ENCODE measurements at places on chromosomes 6 and 20. TPM values are rescaled to one million over a fixed set of nuclear protein-coding genes. Genes with fewer than 3 reads are reported as not detected.

The TASP1 gene
- total RNA-seq, result 15.1 TPM

The FGD2 gene
- 37.1 TPM for total RNA-seq

The WFDC12 gene
- total RNA-seq, result not detected

The CST3 gene
- total RNA-seq, result not detected

The SCUBE3 gene
- total RNA-seq, result not detected

The FKBP5 gene
- 22.9 TPM for total RNA-seq

The ECT2L gene
- not detected for total RNA-seq

The MDFI gene
- not detected for total RNA-seq

The INSM1 gene
- total RNA-seq, result not detected

The GJA10 gene
- total RNA-seq, result 1.3 TPM

The MMP24 gene
- 0.60 TPM for total RNA-seq

- no peak for DNase-seq
These were observed 792 bp upstream of the MICA start for GRCh38 chr6:31402324-31403282.

GRCh38 chr20:62362590-62362940 lies 4.5 kb downstream of the LAMA5 start:
- DNase-seq, result no peak

- DNase-seq, result no peak
These were observed 2.0 kb downstream of the MUC21 start for GRCh38 chr6:30985490-30985889.

GRCh38 chr6:134805168-134805567 lies 144.7 kb downstream of the ALDH8A1 start:
- no peak for DNase-seq

DNA sequence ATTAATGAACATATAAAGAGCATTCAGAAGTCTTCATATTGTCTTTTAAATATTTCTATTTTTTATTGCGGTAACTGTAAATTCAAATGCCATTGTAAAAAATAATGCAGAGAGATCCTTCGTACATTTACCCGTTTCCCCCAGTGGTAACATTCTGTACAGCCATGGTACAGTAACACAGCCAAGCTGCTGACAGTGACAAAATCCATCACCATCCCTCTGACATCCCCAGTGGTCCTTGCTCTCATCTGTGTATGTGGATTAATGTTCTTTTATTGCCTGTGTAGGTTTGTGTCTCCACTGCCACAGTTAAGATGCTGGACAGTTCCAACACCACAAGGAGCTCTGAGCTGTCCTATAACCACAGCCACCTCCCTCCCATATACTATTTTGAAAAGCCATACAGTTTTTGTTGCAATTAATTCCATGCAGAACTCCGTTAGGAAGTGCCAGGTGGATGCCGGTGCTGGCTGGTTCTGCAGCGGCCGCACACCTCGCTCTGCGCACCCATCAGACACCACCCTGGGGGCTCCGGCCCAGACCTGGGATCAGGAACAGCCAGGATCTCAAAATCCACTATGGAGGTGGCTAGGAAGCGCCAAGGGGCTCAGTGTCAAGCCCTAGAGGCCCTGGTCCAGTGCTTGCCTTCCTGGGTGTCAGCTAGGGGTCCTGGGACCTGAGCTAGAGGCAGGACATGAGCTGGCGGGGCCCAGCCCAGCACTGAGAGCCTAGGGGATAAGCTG lies 93.1 kb upstream of the PMEPA1 start:
- DNase-seq, result no peak

DNA sequence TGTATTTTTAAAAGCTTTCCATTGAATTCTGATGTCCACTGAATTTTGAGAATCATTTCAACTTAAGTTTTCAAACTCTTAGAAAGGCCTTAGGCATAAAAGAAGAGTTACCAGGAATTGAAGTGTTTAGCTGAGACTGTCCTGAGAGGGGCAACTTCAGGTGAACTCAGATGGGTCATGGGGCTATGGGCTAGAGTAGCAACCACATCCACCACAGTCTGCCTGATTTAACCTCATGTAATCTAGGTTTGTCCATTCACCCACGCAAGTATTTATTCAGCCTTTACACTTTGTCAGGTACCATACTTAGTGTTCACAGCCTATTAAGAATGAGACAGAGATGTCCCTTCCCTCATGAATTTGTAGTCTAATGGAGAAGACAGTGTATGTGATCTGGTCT lies 501.0 kb downstream of the KIF16B start:
- DNase-seq, result no peak

- DNase-seq, result no peak
These were observed 8.1 kb upstream of the LRP11 start for GRCh38 chr6:149872233-149872632.

GRCh38 chr6:26026833-26027490 lies 60.3 kb upstream of the HFE start:
- peak; percentile 97 for DNase-seq

GRCh38 chr20:44542890-44543289 lies 21.0 kb upstream of the SERINC3 start:
- no peak for DNase-seq

- no peak for DNase-seq
These were observed 115.0 kb downstream of the PDSS2 start for GRCh38 chr6:107344383-107344782.

DNA sequence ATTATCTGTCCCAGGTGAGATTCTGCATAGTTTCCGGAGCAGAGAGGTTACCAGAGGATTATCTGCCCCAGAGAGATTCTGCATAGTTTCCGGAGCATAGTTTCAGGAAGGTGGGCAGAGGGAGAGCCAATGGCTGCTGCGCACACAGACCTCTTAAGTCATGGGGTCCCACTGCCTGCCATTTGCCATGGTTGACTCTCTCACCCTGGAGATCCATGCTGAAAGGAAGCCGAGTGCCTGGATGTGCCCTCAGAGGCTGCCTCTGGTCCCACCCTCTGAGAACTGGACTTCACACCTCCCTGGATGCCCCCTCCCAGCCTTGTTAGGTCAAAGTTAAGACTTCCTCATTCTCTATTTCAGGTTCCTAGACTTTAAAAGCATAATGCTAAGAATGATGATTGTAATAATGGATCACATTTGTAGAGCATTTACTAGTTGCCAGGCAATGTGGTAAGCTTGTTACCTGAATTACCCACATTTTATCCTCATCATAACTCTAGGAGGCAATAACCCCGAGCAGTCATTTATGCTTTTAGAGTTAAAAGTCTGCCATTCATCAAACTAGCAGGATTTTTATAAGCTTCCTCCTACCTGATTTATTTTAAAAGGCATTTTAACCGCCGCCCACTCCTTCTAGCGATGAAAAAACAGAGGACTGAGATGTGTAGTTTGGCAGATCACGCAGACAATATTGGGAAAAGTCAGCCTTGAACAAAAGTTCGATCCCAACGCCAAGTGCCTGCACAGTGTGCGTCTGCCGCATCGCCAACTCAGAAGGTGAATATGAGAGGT lies 11.9 kb downstream of the SERPINB9 start:
- DNase-seq, result no peak

- DNase-seq, result no peak
These were observed 10.6 kb downstream of the NOL4L start for GRCh38 chr20:32574296-32575226.

DNA sequence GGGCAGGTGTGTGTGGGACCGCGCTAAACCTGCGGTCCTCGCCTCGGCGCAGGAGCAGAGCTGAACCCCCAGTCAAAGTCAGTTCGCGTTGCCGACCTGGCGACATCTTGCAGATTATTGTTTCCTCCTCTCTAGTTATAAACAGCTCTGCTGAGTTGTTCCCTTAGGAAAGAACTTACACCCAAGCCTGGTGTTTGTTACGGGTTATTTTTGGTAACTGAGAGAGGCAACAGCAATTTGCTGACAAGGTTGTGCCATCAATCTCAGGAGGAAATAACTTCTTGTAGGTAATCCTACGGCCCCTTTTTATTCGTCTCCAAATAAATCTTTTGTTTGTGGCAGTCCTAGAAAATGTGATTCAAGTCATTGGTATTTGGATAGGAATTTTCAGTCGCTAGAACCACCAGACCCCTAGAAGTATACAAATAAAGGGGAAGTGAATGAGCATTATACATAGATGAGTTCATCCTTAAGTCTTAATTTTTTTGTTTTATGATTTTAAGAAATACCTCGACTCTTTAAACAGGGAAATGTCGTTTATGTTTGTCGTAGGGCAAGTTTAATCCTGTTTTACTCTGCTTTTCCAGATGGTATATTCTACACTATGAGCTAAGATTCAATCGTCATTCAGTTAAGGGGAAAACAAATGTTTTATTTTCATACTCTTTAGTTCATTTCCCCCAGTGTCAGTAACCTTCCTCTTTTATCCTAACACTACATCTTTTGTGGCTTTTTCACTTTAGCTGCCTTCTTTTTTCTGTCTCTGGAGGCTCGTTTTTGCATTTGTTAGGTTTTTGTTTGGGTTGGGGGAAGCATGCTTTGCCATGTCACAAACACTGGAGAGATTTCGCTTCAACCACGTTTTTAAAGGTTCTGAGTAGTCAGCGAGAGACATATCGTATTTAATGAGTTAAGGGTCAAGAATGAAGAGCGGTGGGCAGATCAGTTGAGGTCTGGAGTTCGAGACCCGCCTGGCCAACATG lies 1.2 kb downstream of the PM20D2 start:
- peak; percentile 73 for DNase-seq

GRCh38 chr6:24974182-24975171 lies 38.7 kb upstream of the RIPOR2 start:
- peak; percentile 55 for DNase-seq

DNA sequence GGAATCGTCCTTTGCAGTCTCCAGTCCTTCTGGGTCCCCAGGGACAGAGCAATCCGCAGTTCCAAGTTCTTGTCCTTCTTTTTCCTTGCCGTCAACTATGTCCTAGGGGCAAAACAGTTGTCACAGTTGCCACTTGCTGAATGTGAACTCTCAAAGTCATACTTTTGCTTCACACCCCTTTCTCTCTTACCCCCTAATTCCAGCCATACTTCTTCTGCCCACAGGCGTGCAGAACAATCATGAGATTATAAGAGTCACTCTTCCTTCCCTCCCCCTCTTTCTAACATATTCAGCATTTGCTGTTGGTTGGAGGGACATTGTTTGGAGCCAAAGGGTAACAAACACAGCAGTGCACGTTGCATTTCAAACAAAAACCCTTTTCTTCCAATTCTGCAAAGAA lies 74.4 kb downstream of the BCAS1 start:
- no peak for DNase-seq

DNA sequence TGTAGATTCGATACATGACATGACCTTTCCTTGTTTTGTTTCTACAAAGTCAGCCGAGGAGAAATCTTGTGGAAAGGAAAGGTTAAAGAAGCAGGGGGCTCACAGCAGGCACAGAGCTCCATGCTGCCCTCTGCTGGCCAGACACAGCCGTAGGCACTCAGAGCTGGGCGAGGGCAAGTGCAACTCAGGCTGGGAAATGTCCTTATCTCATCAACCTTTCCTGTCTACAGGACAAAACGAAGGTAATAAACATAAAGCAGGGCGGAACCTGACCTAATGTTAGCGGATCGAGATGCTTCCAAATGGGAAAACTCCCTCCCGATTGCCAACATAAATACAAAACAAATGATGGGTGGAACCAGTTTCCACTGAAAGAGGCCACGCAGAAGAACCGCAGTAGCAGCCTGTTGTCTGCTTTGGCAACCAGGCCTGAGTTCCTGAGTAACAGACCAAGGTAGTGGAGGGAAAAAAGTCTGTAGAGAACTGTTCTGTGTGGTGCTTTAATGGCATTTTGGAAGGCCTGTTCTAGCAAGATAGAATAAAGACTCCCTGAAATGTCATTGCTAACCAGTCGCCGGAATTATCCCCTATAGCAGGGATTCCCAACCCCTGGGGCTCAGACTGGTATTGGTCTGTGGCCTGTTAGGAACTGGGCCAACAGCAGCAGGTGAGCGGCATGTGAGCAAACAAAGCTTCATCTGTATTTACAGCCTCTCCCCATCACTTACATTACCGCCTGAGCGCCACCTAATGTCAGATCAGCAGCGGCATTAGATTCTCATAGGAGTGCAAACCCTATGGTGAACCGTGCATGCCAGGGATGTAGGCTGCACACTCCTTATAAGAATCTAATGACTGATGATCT lies 85.2 kb downstream of the MBOAT1 start:
- peak; percentile 81 for DNase-seq

DNA sequence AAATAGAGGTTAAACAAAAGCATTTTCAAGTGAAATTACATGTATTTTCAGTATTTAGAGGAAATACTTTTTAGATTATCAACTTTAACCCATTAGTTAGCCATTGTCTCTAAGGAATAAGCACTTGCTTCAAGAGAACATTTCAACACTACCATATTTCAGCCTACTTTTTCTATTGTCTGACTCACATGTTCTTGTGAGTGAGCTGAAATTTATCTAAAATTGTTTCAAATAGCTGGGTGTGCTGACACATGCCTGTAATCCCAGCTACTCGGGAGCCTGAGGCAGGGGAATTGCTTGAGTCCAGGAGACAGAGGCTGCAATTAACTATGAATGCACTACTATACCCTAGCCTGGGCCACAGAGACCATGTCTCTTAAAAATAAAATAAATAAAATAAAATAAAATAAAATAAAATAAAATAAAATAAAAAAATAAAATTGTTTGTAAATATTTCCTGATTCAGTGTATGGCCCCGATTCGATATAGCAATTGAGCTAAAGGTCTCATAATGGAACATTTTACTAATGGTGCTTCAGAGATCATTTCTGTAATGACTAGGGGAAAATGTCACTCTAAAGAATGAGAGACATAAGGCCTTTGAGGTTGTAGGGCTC lies 324.6 kb upstream of the PLCB4 start:
- no peak for DNase-seq

- no peak for DNase-seq
These were observed 135.8 kb upstream of the MAP3K7 start for GRCh38 chr6:90722648-90723047.

DNA sequence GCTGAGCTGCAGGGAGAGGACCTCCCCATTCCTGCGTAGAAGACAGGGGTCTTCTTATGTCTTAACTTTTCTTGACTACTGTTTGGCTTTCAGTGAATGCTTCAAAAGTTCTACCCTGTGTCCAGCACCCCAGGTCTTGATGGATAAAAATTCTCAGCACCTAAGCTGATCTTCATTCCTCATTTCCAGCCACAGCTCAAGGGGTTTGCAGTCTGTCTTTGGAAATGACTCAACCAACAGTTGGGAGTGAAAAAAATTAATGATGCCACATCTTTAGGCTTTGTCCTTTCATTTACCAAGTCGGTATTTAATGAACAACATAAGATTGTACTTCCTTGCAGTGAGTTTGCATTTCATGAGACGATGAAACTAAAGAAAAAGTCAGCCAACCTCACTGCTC lies 40.3 kb downstream of the PRDM1 start:
- DNase-seq, result no peak

DNA sequence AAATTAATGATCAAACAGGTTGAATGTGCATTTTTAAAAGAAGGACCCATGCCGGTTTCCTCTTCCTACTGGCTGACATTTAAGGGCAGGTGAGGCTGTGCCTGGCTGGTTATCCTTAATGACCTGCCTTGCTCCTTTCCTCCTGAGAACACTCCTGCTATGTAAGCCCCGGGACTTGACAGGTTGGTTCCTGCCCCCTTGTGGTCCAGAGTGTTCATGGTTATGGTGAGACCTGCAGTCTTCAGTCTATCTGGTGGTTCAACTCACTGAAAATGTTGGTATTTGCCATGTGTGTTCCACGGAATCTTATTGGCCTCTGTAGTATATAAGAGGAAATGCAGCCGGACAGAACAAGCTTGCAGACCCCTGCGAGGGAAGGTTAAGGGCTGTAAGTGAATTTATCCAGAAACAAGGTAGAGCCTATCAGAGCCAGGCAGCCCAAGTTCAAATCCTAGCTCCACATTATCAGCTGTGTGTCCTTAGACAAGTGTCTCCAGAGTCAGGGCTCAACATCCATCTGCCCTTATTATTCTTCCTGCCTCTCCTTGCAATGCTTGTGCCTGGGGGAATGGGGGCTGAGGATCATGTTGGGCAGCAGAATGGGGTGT lies 5.2 kb upstream of the BPIFA3 start:
- DNase-seq, result peak; percentile 84
